ENCODE measurements at places on chromosomes 12 and 14.

GRCh38 chr14:37597914-37598746, 2.7 kb downstream of the TTC6 start:
- DNase-seq: peak; percentile 67

DNA sequence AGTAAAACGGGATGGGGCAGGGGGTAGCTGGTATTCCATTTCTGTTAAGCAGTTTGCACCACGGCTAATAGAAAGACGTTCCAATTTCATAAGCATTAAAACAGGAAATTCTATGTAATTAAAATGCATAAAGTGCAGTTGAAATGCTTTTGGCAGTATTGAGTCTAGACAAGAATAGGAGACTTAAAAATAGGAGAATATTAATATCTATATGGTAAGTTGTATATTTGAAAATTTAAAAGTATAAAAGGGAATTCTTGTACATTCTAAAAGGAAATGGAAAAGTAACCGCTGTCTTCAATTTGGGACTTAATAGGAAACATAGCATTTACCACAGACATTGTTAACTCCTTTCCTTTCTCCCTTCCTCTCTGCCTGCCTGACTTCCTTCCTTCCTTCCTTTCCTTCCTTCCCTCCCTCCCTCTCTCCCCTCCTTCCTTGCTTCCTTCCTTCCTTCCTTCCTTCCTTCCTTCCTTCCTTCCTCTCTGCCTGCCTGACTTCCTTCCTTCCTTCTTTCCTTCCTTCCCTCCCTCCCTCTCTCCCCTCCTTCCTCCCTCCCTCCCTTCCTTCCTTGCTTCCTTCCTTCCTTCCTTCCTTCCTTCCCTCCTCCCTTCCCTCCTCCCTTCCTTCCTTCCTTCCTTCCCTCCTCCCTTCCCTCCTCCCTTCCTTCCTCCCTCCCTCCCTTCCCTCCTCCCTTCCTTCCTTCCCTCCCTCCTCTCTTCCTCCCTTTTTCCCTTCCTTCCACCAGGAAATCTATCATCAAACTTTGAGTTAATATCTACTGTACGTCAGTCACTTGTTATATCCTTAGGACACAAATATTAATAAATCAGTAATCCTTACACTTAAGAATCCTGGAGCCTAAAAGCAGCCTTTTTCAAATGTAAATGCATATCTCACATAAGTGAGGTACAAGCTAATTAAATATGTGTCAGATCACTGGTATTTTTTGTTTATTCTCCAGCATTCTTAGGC, 1049.3 kb downstream of the GALC start:
- DNase-seq: no peak

DNA sequence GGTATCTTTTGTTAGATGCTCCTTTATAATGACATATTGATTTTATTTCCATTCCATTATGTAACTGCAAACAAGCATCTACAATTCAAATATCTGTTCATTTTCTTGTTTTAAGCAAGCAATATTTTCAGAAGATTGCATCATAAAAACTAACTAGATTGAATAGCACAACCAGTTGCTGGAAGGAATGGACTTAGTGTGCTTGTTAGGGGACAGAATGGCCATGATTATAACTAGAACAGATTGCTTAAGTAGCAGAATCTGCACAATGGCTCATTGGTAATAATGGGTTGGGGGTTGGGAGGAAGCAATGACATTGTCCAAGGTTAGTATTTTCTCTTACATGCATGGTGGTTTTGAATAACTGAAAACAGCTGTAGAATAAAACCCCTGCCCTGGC, 939.5 kb downstream of the SLC16A7 start:
- DNase-seq: no peak

- peak; percentile 77 for DNase-seq
Observed at GRCh38 chr14:33848706-33849454, 102.0 kb downstream of the EGLN3 start.

GRCh38 chr12:109950625-109951024, 45.5 kb downstream of the GIT2 start:
- DNase-seq: no peak

- no peak for DNase-seq
Observed at GRCh38 chr12:106176560-106176959, 37.8 kb upstream of the NUAK1 start.

GRCh38 chr12:132741620-132742019, 20.0 kb downstream of the ANKLE2 start:
- no peak for DNase-seq

DNA sequence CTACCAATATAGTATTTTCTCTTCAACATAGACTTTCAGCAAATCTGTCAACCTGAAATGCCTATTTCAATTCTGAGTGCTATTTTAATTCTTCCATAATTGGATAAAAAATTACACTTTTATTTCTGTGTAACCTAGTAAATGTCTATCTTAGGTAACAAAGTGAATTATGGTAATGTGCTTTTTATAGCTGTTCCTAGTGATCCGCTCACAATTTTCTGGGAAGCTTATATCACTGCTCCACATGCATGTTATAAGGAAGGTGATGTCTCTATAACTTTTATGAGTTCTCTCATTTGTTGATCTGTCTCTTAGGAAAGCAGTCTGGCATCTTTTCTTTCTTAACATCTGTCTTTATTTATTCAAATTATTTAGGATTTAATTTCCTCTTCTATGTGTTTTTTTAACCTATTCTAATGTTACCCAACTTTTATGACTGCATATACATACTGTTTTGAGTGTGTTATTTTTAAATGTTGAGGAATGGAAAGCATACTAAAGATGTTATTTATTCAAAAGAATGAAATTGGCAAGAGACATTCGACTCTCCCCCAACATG, 777.1 kb upstream of the MDGA2 start:
- no peak for DNase-seq

- DNase-seq: no peak
Observed at GRCh38 chr12:32344047-32344446, 55.3 kb upstream of the FGD4 start.

- peak; percentile 85 for DNase-seq
Observed at GRCh38 chr14:68458840-68459469, 333.9 kb downstream of the ZFP36L1 start.

DNA sequence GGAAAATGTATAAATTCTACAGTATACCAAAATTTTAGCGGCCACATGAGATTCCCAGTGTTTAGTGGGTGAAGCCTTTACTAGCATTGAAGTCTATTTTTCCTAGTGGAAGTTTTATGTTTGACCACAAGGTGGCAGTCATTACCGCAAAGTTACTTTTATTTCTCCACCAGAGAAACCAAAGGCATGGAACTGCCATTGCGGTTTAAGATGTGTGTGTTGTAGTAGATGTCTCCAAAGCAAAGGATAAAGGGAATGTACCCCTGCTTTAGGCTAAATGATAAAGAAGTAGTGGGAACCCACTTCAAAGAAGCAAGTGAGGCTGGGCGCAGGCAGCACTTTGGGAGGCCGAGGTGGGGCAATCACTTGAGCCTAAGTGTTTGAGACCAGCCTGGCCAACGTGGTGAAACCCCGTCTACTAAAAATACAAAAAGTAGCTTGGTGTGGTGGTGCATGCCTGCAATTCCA, 140.5 kb downstream of the PRKCH start:
- peak; percentile 48 for DNase-seq

DNA sequence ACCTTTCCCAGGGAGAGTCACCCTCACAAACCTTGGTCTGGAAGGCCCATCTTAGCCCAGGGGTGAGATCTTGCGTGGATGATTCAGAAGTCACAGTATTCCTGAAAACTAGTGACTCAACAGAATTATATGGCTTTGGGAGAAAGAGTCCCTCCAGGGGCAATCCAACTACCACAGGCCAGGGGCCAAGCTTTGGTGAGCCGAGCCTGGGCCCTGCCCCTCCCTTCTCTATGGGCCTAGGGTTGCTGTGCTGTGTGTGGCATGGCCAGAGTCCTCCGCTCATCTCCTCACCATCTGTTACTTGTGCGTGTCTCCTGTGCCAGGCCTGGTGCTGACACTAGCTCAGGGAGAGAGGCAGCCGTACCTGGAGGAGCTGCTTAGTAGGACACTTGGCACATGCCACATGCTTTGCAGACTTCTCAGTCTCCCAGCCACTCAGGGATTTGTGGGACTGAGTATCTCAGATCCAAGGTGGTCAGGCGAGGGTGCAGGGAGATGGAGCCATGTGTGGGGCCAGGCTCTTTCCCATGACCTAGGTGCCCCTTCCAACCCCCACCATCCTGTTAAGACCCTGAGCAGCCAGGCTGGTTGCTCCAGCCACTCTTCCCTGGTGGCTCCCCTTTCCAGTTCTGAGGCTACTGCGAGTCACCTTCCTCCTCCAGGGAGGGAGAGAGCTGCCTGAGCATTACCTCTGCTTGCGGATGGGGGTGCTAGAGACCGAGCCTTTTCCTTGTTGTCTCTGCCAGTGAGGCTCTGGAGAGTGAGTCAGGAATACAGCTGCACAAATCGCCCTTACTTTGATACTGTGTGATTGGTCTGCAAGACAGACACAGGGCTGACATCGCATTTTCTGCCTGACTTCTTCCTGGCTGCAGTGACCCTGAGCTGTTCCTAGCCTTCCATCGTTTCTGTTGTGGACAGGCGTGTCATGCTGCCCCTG, 94.1 kb downstream of the SLC25A47 start:
- peak; percentile 70 for DNase-seq

DNA sequence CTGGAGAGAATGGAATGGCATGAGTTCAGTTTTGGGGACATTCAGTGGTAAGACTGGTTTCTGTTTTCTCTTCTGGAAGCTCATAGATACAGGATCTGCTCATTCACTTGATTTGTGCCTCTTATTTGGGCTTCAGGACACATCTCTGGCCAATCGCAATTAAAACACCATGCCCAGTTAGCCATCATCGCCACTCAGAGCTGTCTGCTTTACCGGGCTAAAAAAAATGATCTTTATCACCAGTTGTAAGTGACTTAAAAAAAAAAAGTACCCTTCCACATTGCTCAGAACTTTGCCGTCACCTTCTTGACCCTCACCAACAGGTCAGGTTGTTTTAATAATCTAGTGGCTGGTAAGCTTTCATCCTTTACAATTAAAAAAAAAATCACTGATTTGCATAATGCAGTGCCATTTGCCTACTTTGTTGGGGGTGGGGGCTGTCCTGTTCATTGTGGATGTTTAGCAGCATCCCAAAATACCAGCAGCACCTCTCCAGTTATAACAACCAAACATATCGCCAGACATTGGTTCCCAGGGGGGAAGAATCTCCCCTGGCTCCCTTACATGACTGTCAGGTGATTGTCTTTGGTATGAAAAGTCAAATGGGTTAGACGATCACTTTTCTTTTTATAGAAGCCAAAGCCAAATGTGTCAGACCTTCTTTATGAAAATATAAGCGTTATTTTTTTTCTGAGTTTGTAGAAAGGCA, 150.1 kb downstream of the PRKCH start:
- no peak for DNase-seq

DNA sequence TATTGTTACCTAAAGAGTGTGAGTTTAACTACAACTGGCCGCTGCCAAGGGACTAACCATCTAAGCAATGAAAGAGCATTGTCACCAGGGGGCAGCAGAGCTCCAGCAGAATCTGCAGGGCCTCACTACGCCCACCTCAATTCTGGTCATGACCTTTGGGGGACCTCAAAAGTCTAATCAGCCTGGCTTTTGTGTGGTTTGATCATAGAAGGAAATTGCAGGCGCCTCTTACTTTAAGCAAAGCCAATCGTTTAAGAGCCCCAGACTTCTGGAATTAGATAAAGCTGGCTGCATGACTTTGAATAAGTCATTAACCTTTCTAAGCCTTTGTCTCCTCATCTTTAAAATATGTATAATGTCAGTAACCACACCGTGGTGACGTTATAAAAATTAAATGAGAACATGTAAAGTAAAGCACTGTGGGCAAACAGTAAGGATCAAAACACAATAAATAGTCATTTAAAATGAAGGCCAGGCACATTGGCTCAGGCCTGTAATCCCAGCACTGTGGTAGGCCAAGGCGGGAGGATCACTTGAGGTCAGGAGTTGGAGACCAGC, 58.6 kb downstream of the TBX3 start:
- no peak for DNase-seq

DNA sequence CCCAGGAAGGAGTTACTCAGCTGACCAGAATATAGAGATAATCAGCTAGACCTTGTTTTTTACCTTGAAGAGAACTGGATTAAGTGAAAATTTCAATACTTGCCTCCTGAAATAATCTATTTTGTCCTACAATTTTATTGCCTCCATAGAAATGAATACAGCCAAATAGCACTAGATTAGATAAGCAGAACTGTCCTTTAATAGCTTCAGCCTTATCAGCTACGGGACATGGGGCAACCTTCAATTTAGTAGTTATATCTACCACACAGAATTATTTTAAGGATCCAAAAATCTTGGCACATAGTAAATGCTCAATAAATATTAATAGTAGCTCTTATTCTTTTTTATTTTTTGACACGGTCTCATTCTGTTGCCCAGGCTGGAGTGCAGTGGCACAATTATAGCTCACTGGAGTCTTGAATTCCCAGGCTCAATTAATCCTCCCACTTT, 67.2 kb upstream of the PLEKHG3 start:
- DNase-seq: no peak
